ENCODE measurements at places on chromosomes 11 and 22.

DNA sequence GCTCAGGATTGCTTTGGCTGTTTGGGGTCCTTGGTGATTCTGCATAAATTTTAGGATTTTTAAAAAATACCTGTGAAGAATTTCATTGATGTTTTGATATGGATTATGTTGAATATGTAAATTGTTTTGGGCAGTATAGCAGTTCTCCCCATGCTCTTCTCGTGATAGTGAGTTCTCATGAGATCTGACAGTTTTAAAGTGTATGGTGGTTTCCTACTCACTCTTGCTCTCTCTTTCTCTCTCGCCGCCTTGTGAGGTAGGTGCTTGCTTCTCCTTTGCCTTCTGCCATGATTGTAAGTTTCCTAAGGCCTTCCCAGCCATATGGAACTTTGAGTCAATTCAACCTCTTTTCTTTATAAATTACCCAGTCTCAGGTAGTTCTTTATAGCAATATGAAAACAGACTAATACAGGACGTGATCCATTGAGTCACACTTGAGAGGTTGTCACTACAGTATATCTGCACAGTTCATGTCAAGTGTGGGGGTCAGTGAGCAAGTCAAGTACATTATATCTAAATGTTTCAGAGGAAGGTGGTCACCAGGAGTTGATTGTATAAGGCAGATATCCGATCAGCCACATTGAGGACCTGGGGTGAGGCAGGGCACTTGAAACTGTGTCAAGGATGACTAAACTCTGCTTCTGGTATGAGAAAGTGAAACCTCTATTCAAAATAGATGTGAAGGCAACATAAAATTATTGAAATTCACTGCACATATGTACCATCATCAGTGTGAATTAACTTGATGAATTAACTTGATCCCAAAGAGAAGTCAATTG lies 70.7 kb upstream of the CCDC179 start:
- DNase-seq = no peak

DNA sequence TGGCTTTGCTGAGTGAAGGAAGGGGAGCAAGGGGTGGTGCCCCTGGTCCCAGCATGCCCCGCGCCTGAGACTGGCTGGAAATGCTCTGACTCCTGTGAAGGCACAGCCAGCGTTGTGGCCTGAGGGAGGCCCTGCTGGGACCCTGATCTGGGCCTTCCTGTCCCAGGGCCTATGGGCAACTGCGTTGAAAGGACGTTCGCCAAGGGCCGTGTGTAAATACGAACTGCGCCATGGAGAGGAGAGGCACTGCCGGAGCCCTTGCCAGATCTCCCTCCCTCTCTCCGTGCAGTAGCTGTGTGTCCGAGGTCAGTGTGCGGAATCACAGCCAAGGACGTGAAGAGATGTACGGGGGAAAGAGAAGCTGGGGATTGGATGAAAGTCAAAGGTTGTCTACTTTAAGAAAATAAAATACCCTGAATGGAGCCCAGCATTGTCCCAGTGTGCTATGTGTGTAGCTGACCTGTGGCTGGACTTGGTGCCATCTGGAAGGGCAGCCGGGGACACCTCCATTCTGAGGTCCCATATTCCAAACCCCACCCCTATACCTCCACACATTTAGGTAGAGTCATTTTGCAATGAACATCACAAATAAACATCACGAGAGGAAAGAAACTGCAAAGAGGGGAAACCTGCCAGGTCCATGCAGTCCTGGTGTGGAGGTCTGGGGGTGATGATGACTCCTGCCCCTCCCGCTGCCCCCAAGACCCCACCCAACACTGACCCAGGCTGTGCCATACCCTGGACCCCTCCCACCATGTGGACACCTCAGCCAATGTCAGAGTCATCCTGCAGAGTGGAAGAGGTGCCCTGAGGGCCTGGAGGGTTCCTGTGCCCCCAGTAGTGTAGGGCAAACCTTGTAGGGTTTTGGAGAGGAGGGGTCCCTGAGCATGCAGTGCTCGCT lies 16.9 kb downstream of the RSPH14 start:
- no peak for DNase-seq

DNA sequence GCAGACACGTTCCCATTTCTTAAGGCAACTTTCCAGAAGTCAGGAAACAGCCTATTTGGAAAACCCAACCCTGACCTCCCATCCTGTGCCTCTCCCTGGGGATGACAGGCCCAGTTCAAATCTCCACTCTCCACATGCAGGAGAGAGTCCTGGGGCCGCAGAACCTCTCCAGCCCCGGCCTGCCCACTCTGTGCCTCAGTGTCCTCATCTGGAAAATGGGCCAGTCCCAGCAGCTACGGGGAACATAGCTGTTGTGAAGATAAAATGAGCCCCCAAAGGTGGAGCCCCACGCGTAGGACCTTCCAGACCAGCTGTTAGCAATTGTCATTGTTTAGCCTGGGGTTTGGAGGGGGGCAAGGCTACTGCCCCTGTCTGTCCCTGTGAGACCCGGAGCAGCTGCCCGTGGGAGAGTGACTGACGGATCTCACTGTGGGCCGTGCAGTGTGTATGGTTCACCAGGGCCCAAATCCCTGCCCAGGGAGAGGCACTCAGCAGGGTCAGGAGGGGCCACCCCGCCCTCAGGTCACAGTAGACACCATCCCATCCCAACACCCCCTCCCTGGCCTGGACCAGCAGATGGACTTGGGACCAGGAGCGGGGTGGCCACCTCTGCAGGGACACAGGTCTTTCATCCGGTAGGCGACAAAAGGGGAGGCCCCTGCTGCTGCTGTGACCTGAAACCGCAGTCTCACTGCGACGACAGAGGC lies 145.9 kb downstream of the CTTN start:
- DNase-seq = no peak

GRCh38 chr22:17810570-17811116 lies 36.4 kb upstream of the BID start:
- no peak for DNase-seq
